ENCODE measurements at places on chromosomes 5 and 9.

DNA sequence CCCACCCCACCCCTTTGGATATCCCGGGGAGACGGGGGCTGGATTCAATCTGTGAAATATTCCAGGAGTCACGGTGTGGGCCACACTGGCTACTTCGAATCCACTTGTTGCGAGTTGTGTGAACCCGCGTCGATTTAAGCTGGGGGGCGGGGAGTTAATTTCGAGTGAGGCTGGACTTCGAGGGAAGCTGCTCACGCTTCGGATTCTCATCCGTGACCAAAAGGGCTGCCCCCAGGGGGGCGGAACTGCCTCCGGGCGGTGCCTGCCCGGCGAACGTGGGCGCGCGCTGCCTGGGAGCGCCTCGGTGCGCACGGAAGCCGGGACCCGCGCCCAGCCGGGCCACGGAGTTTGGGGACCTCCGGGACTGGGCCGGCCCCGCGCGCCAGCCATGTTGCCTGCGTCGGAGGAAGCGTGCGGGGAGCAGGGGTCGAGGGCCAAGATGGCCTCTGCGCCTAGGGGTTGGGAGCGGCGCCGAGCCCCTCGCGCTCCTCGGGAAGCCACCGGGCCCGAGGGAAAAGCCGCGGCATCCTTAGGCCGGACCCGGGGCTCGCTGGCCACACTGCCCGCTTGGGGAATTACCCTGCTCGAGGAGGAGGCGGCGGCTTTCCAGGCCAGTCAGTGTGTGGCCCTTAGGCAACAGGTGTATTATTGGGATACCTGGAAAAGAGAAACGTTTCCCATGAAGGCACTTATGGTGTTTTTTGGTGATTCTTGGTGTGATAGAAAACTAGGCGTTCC is 975 bp downstream of the OCLN start:
- DNase-seq = peak; percentile 48

GRCh38 chr5:157865781-157866180 is 6.8 kb upstream of the CLINT1 start:
- no peak for DNase-seq

DNA sequence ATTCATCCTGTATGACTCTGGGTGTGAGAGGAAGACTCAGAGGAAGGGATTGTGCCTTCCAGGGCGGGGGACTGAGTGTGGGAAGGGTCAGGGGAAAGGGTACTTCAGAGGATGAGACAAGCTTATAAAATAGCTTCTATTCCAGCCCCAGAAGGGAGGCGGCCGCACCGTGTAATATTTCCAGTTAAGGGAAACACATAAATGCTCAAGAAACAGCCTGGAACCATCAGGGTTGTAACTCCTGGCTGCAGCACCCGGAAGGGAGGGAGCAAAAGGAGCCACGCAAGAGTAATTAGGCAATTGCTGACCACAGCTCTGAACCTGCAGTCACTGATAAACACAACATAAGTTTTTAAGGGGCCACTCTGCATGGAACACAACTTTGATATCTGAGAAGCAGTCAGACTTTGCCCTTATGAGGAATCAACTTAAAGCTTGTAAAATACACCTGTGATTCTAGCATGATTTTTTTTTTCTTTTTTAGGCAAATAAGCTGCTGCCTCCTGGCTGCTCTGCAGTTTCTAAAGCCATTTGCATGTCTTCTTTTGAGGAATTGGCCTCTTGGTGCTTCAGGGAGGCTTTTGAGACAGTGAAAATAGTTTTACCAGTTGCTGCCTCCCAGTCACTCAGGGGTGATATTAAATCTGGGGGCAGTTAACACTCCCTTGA is 382.7 kb downstream of the ENC1 start:
- no peak for DNase-seq

- DNase-seq = peak; percentile 90
Observed at GRCh38 chr9:130639124-130639765, 25.1 kb upstream of the PRDM12 start.

Data from spinal cord (tissue), 10 donors.